ENCODE measurements at places on chromosomes 11 and 22.
A peak's percentile ranks its signal among the peaks of the same experiment; 100 is the strongest.

DNA sequence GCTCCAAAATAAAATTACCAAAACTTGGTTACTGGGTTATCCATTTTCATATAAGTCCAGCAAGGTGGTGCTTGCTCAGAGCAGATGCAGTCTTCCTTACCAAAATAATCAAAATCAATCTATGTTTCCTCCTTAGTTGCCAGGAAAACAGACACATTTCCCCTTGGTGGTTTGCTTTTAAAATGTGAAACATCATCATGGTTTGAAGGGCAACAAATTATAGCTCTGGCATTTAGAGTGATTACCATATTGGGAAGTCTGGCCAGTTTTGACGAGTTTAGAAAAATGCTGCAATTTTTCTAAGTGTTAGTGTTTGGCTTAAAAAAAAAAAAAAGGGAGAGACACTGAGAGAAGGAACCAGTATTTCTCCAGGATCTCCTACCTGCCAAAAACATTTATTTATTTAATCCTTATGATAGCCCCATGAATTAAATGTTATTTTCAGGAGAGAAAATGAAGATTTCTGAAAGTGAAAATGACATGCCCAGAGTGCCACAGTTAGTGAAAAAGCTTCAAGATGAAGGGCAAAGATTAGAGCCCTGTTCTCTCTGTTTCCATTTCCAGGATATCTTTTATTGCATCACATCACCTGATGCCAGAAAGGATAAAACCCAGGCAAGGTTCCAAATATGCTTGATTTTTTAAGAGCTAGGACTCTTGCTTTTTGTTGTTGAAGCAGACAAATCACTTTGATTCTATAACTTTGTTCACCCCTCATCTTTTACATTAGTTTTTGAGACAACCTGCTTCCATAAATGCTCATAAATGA lies 29.6 kb upstream of the TBCEL start:
- no peak for DNase-seq

DNA sequence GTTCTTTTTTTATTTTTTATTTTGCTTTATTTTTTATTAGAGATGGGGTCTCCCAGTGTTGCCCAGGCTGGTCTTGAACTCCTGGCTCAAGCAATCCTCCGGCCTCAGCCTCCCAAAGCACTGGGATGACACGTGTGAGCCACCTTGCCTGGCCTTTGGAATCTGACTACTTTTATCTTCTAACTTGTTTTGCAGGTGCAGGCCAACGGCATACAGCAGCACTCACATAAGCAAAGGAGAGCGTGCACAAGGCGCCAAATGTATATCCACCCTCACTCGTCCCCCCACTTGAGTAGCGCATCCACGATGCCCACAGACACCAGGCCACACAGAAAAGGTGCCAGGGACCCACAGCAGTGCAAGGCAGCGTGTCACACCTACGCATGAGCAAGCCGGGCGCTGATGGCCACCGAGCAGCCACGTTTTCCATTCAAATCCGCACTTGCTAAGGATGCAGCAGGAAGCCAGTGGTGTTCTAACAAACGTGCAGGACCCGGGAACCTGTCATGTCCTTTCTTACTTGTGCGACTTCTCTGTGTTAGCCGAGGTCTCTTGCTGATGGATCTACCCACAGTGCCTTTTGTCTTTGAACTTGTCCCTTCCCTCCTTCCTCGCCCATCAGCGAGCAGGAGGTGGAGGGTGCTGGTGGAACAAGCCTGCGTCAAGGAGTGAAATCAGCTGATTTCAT lies 5.9 kb downstream of the ASCL2 start:
- DNase-seq = no peak

DNA sequence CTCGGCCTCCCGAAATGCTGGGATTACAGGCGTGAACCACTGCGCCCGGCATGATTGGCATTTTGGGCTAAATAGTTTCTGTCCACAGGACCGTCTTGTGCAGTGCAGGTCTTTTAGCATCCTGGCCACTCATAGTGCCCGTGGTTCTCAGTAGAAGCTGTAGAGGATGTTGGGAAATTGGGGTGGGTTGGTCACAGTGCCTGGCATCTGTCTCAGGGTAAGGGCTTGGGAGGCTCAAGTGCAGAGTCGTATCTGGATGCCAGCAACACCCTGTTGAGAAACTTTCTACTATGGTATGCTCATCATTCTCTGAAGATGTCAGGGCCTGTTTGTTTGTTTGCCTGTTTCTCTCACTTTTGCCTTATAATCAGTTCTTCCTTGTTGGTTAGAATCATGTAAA lies 21.9 kb downstream of the UBE2L3 start:
- DNase-seq = no peak

- no peak for DNase-seq
These were observed 22.7 kb upstream of the OR4B1 start for GRCh38 chr11:48193876-48194275.

- DNase-seq = no peak
These were observed 7.3 kb downstream of the C11orf97 start for GRCh38 chr11:94519478-94520084.

- no peak for DNase-seq
These were observed 12.2 kb downstream of the DGCR2 start for GRCh38 chr22:19110064-19110458.

DNA sequence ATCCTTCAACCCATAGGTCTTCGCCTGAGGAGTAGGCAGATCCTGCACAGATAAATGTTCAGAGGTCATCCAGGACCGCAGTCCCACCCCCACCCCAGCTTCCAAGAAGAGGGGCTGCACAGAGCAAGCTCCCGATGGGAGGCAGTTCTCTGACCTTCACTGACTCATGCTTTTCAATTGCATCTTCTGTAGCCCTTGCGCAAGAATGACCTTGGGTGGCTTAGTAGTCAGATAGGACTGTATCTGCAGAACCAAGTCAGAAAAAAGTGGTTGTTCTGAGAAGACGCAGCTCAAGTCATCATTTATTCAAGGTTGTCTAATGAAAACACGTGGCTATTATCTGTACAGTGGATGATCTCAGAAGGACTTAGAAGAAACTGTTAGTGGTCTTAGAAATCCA lies 16.4 kb upstream of the GRAMD1B start:
- no peak for DNase-seq

DNA sequence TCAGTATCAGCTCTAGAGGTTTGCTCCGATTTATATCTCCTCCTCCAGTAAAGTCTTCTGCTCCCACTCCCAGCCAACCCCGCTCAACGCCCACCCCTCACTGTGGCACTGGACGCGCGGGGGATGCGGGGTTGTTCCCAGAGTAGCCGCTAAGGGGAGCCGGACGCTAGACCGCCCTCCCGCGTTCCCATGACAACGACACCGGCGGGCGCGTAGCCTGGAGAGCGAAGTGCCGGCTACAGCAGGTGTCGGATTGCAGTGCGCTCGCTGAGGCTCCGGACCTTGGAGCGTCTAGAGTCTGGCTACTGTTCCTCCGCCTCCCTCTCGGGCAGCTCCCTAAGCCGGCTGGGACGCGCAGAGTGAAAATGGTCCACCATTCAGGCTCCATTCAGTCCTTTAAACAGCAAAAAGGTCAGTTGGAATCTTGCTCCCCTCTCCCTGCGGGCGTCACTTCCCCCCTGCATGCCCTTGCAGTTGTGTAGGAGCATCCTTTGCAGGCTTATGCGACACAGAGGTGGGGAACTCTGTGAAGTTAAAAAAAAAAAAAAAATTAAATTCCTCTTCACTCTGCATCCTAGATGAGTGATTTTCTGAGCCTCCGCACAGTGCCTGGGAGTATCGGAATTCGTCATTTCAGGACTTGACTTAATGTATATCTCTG lies at the start of gene ANO3:
Gene ANO3 (plus strand): TSS at position 220 of the 661 bp plus-strand sequence. CDS start 146 bp downstream, at position 366.
- peak; percentile 79 for DNase-seq

- no peak for DNase-seq
These were observed 12.7 kb downstream of the TOM1 start for GRCh38 chr22:35312198-35313059.

GRCh38 chr11:7575841-7576725 lies 62.3 kb downstream of the PPFIBP2 start:
- DNase-seq = no peak

DNA sequence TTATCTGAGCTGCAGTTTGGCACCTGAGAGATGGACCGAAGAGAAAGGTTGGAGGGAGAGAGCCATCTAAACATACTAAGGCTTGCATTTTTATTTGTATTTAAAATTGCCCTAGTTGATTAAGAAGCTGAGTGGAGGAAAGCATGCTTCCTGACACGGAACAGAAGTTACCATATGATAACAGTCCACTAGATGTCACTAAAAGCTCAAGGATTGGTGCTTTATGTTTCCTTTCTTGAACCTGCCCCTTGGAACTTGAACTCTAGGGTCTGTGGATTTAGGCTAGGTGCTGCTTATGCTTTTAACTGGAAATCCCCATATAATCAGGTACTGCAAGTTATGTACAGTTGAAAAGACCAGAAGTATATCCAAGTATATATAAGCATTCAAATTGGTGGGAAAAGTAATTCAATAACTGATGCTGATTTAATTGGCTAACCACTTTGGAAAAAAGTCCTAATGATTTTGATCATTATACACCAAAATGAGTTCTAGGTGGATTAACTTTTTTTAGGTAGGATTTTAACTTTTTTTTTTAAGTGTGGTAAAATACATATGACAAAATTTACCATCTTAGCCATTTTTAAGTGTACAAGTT lies 9.5 kb downstream of the RBMXL2 start:
- DNase-seq = peak; percentile 47

- DNase-seq = peak; percentile 86
These were observed at the start of gene CD248 for GRCh38 chr11:66316849-66317251. CD248 (minus strand) TSS chr11:66317044; CDS start chr11:66317027, 17 bp downstream.

DNA sequence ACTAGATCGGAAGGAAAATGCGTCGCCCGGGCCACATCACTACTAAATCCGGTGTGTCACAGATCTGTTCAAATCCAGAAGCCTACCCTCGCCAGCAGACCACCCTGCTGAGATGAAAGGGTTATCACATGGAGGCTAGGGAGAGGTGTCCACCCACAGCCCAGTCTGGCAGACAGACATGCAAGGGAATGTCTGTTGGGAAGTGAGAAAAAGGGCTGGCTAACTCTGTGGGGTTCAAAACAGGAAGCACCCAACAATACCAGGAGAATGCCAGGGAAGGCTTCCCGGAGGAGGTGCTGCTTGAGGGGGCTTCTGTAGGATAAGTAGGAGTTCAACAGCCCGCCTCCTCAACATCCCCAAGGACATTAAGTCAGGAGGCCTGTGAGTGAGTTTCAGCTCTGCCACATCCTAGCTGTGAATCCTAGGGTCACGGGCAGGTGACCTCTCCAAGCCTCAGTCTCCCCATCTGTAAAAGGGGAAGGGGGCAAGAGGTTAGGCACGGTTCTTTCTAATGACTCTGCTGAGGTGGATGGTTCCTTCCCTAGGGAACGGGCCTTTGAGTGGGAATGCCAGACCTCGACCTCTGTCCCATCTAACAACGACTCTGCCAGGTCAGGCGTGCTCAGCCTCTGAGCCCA lies 1.1 kb downstream of the TPST2 start:
- no peak for DNase-seq

DNA sequence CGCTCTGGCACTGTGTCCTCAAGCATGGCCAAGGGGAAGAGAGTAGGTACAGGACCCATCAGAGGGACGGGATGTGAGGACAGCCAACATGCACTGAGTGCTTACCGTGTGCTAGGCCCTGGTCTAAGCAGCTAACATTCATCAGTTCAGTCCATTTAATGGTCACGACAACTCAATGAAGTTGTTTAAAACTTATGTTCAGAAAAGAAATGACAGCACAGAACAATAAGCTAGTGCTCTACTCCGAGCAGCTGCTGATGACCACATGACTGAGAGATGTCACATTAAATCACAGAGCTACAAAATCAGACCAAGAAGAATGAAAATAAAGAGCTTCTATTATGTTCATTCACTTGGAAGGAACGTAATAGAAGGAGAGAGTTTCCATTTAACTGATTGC lies 26.3 kb downstream of the PRDM10 start:
- no peak for DNase-seq

DNA sequence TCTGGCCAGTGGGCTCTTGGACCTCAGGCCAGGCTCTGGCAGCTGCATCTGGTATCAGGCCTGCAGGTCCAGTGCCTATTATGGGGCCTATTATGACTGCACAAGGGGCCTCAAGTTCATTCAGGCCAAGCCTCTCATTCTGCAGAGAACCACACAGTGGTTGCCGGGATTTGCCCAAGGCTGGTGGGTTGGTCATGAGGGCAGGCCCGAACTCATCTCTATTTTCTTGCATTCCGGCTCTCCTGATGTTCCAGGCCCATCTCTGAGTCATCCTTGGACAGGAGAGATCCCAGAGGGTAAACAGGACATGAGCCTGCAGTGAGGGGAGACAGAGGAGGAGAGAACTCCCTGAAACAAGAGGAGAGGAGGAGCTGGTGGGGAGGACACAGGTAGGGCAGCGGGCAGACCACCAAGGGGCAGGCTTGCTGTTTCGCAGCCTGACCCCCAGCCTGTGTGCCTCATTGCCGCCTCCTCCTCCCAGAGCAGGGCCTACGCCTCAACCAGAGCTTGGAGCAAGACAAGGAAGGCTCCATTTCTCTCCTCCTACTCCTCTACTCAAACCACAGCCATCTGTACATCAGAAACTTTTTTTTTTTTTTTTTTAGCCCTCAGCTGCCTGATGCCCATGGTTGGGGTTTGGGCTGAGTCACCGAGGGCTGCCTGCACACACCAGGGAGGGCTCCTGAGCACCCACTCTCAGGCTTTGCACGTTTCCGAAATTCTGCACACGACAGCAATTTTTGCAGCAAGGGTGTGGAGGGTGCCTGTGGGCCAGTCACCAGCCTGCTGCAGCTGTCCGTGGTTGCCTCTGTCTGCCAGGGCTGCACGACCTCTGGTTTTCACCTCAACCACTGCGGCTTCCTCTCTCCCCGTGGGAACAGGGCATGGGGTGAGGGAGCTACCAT lies 12.7 kb upstream of the TREH start:
- DNase-seq = no peak

- DNase-seq = peak; percentile 82
These were observed 237.4 kb downstream of the TTC28 start for GRCh38 chr22:28442264-28442710.

DNA sequence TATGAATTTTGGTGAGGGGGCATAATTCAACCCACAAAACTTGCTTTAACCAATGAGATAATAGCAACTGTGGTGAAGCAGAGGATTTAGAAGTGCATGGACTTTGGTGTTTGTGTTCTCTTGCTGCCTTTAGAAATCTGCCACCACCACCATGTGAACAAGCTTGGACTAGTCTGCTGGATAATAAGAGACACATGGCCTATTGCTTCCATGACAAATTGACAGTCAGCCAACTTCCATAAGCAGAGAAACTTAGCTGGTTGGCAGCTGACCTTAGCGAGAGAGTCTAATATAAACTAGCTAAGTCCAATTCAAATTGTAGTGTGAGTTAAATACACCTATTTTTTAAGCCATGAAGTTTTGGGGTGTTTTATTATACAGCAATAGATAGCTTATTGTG lies 482.1 kb upstream of the ANO5 start:
- DNase-seq = no peak

Measured in left lung (tissue), 14 donors.